ENCODE measurements at places on chromosomes 7 and 10.

GRCh38 chr10:110069502-110069982, 61.8 kb downstream of the ADD3 start:
- no peak for DNase-seq

DNA sequence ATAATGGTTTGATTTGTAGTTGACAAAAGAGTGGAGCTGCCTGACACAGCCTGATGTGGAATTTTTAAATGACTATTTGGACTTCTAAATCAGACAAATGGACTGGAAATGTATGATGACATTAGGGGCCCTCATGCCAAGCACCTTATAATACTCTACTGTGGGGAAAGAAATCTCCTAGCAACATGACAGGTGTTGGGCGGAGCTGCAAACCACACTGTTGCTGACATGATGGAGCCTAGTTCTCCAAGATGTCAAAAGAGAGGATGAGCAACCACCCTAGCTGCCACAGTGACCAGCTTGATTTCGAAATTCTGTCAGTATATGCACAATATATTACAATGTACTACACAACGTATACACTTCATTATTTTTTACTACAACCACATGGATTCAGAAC, 65.8 kb downstream of the RHOBTB1 start:
- DNase-seq: no peak

DNA sequence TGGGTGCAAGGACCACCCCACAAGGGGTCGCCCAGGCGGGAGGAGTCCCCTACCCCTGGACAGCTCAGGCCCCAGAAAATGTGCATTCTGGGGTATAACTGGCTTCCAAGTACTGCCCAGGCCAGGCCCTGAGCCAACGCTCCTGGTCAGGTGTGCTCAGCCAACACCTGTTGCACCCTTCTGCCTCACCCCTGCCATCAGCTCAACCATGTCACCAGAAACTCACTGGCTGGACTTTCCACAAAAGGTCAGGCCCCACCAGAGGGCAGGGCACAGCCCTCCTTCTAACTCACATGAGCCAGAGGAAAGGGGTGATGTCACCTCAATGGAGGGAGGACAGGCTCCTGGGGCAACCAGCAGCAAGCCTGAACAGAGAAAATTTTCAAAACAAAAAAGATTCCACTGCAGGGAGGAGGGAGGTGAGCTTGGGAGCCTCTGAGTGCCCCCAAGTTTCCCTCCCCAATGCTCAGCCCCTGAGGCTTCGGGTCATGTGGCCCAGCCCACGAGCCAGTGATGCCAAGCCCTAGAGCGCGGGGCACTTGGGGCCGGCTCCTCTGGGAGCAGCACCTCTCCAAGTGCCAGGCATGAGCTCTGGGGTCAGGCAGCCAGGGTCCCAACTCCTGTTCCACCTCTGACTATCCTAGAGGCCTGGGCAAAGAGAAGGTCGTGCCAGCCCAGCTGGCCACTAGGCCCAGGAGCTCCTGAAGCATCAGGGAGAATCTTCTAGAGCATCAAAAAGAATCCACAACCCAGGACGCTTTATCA, 2.2 kb downstream of the OGDHL start:
- DNase-seq: no peak

DNA sequence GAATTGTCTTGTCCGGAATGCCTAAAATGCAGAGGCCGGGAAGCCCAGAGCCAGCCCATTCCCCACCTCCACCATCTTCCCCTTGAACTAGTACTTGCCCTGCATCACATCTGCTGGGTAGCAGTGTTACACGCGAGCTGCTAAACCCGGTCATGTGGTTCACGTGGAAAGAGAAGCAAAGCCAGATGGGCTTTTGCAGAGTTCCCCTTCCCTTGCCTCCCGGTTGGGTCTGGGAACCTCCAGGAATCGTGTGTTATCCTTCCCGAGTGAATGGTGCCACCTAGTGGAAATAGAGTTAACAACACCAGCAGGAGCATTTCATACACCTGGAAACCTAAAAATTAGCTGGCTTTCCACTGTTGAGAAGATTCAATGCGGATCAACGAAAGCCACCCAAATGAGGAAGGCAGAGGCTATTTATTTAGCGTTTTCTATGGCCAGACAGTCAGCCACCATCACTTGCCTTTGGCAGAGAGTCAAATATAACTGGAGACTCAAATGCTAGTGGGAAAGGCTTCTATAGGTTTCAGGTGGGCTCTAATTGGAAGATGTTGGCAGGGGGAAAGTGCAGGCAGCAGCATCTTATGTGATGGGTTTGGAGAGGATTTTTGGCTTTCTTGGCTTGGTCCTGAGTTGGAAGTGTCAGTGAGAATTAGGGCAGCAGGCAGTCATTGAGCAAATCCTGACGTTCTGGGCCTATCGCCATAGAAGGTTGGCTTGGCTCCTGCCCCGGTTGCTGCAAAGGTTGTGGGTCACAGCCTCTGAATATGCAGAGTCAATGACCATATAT, 12.9 kb upstream of the DENND2A start:
- DNase-seq: peak; percentile 63

DNA sequence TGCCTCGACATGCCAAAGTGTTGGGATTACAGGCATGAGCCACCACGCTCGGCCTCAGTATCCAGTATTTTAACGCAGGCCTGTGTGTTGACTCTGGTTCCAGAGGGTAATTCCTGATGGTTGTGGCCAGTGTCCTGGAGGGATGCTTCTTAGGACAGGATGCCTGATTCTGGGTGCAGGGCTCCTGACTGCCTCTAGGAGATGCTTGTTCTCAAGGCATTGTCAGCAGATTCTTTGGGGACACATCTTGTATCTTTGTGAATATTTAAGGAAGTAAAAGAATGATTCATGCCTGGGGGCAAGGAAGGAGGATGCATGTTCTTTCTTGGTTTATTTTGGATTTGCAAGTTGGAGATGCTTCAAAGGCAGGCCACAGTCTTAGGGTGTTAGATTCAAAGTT, 2.2 kb downstream of the ZDHHC4 start:
- peak; percentile 31 for DNase-seq

DNA sequence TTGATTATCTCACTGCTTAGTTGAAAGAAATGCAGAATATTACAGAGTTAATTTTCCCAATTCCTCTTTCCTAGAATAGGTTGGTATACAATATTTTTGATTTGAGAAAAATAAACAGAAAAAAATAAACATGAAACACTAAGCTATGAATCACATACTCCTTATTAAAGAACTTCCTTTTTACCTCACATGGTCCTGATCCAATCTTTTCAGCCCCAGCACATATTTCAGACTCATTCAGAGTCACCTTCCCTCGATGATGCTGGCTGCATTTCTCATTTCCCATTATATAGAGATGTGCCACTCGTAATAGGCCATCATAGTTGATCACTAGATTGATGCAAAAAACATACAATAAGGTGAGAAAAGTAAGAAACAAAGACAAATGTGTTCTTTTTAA, 64.6 kb downstream of the HGF start:
- DNase-seq: no peak

DNA sequence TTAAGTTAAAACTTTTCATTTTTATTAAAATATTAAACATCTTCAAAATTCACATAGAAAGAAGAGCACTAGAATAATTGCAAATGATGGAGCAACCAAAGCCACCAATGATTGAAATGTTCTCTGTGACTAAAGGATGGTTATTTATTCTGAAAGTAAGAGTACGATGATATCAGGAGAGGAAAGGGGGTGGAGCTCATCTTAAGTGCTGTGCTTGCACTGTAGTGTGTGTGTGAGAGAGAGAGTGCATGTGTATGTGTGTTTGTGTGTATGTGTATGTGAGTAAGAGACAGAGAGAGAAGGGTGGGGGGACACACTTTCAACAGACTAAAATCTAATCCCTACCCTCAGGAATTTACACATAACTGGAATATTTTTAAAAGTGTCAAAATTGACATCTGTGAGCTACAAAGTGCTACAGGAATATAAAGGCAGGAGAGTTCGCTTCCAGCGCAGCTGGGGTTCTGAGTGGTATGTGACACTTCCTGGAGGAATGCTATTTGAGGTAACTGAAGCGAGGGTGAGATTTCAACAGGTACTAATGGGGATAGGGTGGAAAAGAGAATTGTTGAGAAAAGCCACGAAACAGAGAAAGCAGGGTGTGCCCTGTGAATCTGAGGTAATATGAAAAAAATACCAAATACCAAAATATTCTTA, 57.2 kb upstream of the SMNDC1 start:
- no peak for DNase-seq

DNA sequence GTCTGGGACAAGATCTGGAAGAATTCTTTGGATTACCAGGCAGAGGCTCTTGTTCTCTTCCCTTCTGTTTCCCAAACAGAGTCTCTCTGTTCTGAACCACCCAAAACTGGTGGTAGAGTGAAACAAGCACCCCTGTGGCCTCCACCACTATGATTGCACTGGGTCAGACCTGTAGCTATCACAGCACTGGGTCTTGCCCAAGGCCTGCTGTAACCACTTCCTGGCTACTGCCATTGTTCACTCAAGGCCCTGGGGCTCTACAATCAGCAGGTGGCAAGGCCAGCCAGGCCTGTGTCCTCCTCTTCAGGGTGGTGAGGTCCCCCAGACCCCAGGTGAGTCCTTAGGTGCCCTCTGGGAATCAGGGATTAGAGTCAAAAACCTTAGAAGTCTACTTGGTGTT, 4.1 kb upstream of the LRRC17 start:
- no peak for DNase-seq

- DNase-seq: no peak
Observed at GRCh38 chr7:88090671-88091070, 129.2 kb downstream of the SRI start.

GRCh38 chr7:17239683-17240521, 58.5 kb upstream of the AHR start:
- peak; percentile 83 for DNase-seq

GRCh38 chr10:5915451-5915850, 25.4 kb downstream of the FBH1 start:
- no peak for DNase-seq

GRCh38 chr10:43402176-43402575, 6.8 kb downstream of the HNRNPF start:
- no peak for DNase-seq

- no peak for DNase-seq
Observed at GRCh38 chr7:105642264-105642663, 61.0 kb upstream of the EFCAB10 start.

DNA sequence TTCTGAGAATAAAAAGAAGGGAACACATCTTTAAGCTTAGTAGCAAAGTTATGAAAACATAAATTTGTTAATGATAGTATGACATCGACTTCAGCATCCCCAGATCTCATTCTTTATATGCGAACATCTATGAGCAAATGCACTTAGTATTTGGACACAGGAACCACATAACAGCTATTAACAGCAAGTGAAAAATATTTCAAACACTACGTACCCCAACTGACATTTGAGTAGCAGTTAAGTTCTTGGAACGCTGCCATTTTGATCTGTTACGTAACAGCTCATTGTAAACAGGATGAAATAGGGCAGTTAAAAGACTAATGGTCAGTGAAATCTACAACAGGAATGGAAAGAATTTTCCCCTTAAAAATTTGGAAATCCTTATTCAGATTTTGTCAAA, 428.9 kb downstream of the TNS3 start:
- peak; percentile 98 for DNase-seq

GRCh38 chr7:45575501-45576248, 1.5 kb downstream of the ADCY1 start:
- DNase-seq: no peak

GRCh38 chr7:45511721-45512597, 62.2 kb upstream of the ADCY1 start:
- DNase-seq: no peak

- DNase-seq: no peak
Observed at GRCh38 chr7:152537639-152538038, 101.8 kb upstream of the KMT2C start.

DNA sequence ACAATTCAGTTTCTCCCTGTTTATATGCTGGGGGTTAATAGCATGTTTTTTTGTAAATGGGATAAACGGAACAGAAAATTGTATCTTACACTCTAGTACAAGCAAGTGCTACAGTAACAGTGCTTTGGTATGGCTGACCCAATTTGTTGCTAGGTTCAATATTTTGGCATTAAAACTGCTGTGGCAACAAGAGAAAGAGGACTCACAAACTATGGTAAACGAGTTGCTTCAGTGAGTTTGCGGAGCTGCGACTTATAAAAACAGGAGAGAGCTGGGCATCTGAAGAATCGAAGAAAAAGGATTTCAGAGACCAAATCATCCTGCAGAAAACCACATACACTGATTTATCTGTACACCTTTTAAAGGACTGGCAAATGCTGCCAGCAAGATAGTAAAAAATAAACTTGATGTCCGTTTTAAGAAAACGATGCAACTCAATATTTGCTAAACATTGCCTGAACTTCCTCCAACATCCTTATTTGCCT, 2.2 kb downstream of the GLUD1 start:
- DNase-seq: peak; percentile 56

GRCh38 chr7:112162784-112163506, 43.3 kb downstream of the DOCK4 start:
- no peak for DNase-seq

DNA sequence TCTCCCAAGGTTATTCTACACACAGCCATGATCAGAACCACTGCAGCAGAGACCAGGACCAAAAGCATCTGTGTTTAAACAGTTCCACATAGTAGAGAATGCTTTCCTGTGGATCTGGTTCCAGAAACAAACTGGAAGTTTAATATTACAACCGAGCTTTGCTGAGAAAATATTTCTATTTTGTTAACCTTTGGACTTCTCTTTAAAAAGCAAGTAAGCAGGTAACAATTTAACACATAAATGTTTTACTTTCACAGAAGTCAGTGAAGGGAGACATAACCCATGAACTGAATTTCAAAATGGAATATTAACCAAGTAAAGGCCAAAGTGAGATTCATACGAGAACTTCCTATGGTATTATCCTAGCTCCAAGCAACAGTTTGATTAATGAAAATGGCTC, 98.6 kb upstream of the PHYHIPL start:
- DNase-seq: no peak

DNA sequence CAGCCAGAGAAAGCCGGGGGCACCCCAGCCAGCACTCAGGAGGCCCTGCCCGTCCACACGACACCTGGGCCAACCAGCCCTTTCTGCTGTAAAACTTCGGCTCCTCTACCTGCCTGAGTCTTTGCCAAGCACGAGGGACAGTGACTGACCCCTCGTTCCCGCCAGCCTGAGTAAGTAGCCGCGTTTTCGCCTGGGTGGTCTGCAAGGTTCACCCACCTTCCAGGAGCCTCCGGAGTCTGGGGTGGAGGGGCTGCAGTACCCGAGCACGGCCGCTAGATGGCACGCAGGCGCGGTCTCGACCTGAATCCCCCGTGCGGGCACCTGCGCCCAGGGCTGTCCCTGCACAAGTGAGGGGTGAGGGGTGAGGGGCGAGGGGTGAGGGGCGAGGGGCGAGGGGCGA, 192.7 kb downstream of the PTPRN2 start:
- DNase-seq: no peak

DNA sequence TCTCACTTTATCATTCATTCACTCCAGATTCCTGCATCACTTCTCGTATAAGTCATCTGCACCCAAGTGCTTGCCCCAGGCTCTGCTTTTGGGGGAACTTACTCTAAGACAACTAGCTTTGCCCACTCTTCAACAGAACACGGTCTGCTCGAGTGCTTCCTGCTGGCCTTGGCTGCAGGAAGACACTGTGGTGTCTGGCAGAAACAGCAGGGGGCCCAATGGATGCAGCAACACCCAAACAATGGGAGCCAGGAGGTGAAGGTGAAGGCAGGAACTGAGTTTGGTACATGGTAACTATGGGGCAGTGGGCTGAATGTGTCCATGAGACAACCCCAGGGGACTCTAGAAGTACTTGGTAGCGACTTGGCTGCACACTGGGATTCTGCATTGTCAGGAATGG, 344.0 kb downstream of the REEP3 start:
- no peak for DNase-seq

Measured in iris pigment epithelial cell (primary cell).